ENCODE measurements at places on chromosomes 5 and 9.

- no peak for DNase-seq
Measured at GRCh38 chr9:19683715-19684114, 105.1 kb downstream of the SLC24A2 start.

- DNase-seq, result no peak
Measured at GRCh38 chr5:109196823-109197160, 213.0 kb downstream of the PJA2 start.

GRCh38 chr5:149636861-149637246 lies 55.6 kb downstream of the ARHGEF37 start:
- DNase-seq, result no peak

DNA sequence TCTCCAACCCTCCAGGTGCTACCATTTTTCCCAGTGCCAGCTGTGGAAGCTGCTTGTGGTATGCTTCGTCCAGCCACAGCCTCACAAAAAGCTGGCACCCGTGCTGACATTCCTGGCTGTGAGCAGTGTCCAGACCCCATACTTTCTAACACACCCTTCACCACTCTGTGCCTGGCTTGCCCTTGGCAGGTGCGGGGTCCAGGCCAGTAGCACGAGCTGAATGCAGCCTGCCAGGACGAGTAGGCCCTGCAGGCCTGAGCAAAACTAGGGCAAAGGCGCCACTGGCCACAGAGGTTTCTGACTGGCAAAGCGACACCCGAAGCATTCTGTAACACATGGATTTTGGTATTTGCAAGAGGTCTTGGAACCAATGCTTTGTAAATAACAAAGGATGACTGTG lies 26.0 kb upstream of the GHR start:
- DNase-seq, result no peak

- no peak for DNase-seq
Measured at GRCh38 chr9:101027236-101027635, 1.3 kb upstream of the PLPPR1 start.

GRCh38 chr9:95217936-95218335 lies 99.6 kb downstream of the FANCC start:
- DNase-seq, result no peak

GRCh38 chr5:135445306-135445985 lies 1.7 kb downstream of the DCANP1 start:
- DNase-seq, result no peak

- no peak for DNase-seq
Measured at GRCh38 chr5:102958481-102959011, 161.4 kb downstream of the GIN1 start.

GRCh38 chr5:138224712-138225111 lies 11.6 kb upstream of the CDC23 start:
- DNase-seq, result no peak

DNA sequence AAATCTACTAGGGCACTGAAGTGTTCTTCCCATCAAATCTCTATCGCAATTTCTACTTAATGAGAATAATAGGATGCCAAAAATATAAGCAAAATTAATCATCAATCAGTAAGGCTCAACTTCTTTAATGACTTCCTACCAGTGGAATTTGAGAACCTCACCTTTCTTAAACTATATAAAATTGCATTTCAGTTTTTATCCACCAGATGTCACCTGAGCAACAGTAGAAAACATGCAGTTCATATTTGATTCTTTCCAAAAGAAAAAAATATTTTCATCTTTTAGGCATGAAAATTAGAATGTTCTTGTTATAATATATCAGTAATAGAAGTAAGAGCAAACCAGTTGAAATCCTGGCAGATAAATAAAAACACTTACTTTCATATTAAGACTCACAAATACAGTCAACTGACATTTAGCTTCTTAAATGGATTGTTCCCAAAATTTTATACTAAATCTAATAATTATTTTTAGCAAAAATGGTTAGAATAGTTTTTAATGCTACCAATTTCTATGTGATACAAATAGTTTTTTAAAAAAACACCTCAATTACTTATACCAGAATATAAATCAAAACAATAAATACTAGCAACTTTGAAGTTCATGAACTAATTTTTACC lies 13.4 kb upstream of the CCDC112 start:
- DNase-seq, result no peak

GRCh38 chr9:108439947-108440346 lies 415.8 kb downstream of the ACTL7B start:
- no peak for DNase-seq

DNA sequence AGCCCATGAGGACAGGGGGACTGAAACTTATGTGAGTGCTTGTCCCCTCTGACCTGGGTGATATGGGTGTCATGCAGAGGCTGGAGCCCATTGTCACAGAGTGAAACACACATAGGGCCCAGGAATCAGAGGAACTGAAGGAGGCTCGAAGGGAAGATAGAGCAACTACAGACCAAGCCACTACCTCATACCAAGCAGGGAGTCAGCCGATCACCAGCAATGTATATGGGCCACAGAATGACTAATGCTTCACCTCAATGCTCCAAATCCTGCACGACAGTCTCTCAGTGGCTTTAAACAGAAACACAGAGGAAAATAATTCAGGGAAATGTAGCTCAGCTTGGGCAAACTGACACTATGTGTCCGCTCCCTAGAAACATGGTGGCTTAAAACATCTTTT lies 8.9 kb upstream of the FBXW11 start:
- no peak for DNase-seq

GRCh38 chr5:175734501-175734900 lies 76.6 kb downstream of the HRH2 start:
- DNase-seq, result no peak

GRCh38 chr5:142192286-142193113 lies 83.9 kb downstream of the NDFIP1 start:
- DNase-seq, result no peak

DNA sequence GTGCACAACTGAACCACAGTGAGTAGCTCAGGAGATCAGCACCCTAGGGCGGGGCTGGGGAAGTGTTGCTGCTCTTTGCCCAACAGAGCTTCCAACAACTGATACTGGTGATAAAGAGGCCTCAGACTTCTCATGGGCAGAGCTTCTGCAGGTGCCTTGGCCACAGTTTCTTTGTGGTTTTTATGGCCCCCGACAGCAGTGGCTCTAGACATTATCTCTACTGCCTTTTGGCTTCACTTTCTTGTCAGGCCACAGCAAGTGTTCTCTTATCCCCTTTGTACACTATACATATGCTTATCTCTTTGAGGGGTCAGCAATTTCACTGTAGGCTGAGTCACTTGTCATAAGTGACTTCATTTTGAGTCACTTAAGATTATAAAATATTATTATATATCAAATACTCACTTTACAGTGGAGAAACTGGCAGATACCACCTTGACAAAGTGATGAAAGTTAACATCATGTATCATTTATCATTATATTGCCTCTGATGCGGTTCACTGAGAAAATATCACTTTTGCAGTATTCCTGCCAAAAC lies 90.9 kb upstream of the COX7C start:
- no peak for DNase-seq

GRCh38 chr5:107736638-107737037 lies 65.9 kb upstream of the EFNA5 start:
- DNase-seq, result no peak

- no peak for DNase-seq
Measured at GRCh38 chr5:163846512-163846911, 341.1 kb downstream of the MAT2B start.

GRCh38 chr5:36253575-36253974 lies 11.8 kb upstream of the NADK2 start:
- DNase-seq, result no peak

DNA sequence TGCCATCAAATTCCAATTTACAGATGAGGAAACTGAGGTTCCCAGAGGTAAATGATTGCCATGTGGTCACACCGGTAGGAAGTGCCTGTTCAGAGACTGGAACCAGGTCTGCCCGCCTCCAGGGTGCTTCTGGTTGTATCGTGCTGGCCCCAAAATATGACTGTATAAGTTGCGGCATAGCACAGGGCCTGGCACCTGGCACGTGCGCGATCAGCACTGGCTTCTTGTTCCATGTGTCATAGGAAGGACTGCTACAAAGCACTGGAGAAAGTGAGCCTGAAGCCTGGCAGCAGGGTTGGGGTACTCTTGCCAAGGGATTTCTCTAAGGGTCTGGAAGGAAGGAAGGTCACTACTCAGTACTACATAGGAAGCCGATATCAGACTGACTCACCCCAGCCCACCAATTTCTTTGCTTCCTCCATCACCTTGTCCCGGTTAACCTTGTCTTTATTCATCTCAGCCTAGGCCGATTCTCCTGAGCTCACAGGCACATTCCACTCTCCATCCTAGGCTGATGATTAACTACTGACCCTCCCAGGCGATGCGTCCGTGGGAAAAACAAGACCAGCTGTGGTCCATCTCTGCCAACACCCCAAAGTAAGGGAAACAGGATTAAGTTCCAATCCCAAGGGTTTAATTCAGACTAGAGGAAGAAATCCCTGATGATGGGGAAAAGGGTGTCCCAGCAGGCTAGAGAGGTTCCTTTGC lies 1.8 kb downstream of the HRH2 start:
- DNase-seq, result no peak

DNA sequence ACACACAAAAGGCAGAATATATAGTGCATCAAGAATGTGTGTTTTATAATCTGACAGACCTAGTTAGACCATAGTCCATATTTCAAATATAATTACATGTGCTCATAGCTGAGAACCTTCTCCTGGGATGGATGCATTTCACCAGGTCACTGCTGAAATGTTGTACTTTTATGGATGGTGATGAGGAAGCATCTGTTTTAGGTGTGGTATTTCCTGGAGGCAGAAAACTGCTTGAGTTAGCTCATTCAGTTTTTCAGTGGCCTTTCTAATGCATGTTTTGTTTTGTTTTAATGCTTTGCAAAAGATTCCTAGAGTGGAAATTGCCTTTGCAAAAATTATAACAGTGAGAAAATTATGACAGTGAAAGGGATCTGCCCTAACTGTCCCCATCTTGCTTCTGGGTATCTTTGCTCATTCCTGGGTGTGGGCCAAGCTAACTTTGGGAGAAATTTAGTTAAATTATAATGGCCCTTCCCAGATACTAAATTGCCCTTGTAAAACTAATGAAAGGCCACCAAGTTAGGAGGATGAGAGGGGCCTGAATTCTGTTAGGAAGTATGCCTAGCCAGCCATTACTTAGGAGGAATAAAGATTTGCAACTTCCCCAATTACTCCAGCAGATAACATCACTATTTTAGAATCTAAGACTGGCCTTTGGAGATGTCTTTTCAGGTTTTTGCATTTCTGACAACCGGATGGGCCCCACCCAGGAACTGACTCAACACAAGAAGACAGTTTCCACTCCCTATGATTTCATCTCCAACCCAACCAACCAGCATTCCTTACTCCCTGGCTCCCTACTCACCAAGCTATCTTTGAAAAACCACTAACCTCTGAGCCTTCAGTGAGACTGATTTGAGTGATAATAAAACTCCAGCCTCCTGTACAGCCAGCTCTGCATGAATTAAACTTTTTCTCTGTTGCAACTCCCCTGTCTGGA lies 7.0 kb upstream of the IL12B start:
- no peak for DNase-seq

DNA sequence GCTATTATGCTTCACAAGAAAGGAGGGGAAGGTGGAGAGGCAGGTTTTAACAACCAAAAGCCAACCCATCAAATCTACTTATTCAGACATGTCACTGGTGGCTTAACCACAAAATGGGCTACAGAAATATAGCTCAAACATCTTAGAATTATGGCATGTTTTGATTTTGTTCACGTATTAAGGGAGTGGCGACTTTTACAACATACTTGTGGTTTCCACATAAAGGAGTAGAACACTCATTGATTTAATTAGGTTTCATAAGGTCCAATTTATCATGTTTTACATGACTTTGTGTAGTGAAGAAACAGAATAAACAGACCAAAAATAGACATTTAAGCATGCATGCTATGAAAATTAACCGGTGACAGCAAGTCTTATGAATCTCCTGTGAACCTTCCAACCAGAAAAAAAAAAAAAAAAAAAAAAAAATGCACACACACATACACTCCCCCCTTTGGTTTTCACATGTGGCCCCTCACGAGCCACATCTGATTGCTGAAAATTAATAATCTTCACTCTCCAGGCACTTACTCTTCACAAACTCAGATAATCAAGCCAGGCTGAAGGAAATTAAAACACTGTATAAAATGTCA lies 5.4 kb downstream of the ZNF608 start:
- no peak for DNase-seq

DNA sequence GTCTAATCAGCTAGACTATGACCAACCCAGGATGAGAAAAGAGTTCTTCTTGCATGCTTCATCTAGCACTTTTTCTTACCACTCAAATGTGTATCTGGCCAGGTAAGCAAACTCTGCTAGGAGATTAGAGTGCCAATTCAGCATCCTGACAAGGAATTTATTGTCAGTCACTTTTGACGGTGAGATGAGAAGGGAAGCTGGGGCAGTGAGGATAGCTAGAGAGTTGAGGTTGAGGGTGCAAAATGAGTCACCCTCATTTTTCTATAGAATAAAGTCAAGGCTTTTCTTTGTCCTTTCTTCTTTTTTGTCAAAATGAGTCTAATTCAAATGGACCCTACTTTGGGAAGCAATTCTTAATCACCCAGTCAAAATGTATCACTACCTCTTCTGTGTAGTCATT lies 74.6 kb upstream of the PLPP1 start:
- DNase-seq, result no peak

DNA sequence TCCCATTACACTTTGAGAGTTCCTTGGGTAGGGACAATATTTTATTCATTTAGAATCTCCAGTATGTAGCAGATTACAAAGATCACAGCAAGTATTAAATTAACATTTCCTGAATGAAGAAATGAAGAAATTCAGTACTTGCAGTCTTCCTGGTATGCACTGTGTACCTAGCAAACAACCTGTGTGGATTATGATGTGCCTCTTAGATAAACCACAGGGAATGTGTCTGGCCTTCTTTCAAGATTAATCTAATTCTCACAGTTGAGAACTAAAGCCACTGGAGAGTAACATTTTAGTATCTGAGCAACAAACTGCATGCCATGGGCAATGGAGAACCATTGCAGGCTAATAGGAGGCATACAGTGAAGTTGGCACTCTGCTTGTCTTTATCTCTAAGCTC lies 199.4 kb downstream of the AP3B1 start:
- DNase-seq, result no peak

DNA sequence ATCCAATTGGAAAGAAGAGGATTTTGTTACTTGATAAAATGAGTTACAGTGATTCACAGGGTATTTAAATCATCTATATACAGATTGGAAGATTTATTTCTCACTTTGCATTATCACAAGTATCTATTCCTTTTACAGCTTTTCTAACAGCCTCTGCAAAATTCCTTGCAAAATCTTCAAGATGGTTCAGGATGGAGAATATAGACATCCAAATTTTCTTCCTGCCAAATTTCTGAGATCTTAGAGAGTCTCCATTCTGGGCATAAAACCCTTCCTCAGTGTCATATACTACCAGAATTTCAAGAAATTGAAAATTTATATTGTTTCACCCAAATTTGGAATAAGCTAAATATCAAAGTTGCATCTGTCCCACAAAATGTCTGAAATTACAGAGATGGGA lies 259.1 kb upstream of the FAM174A start:
- no peak for DNase-seq
